ENCODE measurements at places on chromosomes 3 and 15.
A peak's percentile ranks its signal among the peaks of the same experiment; 100 is the strongest.

GRCh38 chr3:87437765-87438164 lies 161.4 kb upstream of the POU1F1 start:
- peak; percentile 41 for DNase-seq

DNA sequence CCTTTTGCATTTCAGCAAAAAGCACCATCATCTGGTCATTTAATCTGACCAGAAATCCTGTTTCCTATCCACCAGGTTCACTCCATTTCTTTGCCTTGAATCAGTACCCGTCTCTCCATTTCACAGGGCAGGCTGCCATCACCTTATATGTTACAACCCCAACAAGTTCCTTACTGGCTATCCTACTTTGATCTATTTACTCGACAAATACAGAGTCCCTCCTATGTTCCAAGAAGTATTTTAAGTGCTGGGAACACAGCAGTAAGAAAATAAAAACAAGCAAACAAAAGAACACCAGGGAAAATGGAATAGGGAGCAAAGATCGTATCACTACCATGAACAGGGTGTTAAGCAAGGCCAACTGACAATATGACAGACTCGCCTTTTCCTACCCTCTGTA lies 295.2 kb upstream of the WNT5A start:
- no peak for DNase-seq

- DNase-seq: peak; percentile 65
Measured at GRCh38 chr3:159928071-159928491, 60.6 kb upstream of the IL12A start.

DNA sequence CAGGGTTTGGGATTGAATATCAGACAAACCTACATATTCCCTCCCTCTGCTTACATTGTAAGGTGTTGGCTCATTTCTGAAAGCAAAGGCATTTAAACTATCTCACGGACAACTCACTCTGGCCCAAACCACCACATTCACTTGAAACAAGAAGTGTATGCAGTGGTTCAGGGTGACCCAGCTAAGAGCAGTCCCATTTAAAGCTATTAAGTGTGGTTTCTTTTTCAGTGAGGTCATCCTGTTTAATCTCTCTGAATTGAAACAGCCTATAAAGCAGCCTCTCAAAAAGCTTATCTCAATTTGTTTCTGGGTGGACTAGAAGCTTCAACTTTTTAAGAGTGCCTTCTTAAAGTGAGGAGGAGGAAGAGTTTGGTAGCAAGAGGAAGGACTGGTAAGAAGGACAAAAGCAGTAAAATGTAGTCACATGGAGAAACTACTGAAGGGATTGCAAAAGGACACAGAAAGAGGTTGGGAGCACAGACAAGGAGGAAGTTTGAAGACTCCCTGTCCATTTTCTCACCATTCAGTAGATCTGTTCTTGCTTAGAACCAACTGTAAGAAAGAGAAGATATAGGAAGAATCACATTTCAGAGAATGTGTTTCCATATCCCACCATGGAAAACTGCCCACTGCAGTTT lies 151.6 kb downstream of the TMCO5A start:
- DNase-seq: no peak

DNA sequence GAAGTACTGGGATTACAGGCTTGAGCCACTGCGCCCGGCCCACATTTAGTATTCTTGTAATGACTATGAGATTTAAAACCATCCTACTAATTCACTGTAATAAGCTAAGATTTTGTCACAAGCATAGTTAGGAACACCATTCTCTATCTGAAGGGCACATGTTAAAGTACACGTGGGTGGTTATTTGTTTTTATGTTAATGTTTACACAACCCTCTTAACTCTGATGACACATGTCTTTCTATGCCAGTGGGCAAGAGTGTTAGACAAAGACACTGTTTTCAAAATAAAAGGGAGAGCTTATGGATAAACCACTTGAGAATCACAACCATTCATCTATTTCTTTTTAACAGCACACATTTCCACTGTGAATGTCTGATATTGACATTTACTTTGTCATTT lies 537.6 kb upstream of the IL12A start:
- no peak for DNase-seq

DNA sequence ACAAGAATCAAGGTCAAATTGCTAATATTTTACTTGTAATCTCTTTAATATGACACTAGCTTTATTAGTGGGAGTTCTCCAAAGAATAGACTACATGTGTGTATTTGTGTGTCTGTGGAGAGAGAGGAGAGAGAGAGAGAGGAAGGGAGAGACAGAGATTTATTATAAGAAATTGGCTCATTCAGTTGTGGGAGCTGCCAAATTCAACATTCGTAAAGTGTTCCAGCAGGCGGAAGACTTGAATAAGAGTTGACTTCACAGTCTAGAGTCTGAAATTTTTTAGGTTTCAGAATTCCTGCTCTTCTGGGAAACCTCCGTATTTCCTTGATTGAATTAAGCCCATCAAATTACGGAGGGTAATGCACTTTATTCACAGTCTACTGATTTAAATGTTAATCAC lies 4.7 kb upstream of the CLDN1 start:
- DNase-seq: no peak

DNA sequence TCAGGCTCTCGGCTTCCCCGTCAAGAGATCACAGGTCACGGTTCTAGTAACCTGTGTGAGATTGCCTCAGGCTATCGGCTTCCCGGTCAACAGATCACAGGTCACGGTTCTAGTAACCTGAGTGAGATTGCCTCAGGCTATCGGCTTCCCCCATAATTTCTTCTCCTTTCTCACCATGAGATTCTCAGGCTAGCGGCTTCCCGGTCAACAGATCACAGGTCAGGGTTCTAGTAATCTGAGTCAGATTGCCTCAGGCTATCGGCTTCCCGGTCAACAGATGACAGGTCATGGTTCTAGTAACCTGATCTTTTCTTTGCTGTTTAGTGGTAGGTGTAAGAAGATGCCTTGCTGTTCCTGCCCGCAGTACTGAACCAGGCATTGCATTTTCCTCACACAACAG lies 418.2 kb upstream of the ZNF717 start:
- peak; percentile 4 for DNase-seq

DNA sequence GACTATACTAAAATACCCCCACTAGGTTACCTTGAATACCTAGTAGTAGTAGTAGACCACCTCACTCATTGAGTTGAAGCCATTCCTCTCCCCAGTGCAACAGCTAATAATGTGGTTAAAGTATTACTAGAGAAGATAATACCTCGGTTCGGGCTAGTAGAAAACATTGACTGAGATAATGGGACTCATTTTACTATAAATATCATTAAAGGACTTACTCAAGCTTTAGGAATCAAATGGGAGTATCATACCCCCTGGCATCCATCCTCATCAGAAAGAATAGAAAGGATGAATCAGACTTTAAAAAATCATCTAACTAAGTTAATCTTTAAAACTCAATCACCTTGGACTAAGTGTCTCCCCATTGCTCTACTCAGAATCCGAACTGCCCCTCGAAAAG lies 49.0 kb upstream of the CACNA2D3 start:
- no peak for DNase-seq

- no peak for DNase-seq
Measured at GRCh38 chr15:90208356-90208755, 7.2 kb downstream of the SEMA4B start.

- DNase-seq: no peak
Measured at GRCh38 chr15:25407950-25408349, 30.9 kb downstream of the UBE3A start.

DNA sequence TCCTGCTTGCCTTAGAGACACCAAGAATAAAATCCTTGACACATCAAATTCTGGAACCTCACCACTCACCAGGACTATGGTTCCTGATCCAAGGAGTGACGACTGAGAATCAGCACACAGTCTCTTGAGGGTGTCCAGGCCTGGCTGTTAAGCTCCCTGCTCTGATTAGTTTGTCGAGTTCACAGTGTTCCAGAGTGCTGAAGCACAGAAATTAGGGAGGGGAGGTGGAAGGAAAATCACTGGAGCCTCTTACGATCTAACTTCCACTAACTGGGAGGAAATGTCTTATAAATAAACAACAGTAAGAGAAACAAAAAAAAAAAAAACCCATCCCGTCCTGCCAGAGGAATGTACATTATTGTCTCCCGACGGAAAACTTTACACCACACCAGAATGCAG lies 330.2 kb downstream of the TIGIT start:
- peak; percentile 58 for DNase-seq

GRCh38 chr3:125332504-125332903 lies 42.6 kb downstream of the ZNF148 start:
- no peak for DNase-seq

DNA sequence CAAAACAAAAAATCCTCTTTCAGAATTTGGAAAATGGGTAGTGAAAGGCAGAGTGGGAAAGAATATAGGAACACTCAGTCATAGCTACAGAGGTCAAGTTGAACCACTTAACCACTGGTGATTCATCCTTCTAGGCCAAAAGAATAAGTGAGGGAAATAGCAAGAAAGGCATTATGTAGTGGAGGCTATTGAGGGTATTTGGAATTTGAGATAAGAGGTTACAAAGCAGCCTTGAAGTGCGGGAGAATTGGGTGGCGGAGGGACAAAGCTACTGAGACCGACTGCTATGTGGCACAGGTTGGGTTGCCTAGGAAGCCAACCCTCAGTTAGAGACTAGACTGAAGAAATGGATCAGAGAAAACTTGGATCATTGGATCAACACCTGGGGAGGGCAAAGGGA lies 109.5 kb downstream of the SYNPR start:
- peak; percentile 51 for DNase-seq

GRCh38 chr3:165641569-165642310 lies 195.5 kb downstream of the BCHE start:
- peak; percentile 44 for DNase-seq

- DNase-seq: peak; percentile 78
Measured at GRCh38 chr15:42056934-42057798, 36.3 kb upstream of the PLA2G4E start.

- DNase-seq: peak; percentile 81
Measured at GRCh38 chr15:41281236-41281635, 50.2 kb downstream of the CHP1 start.

Measured in HT1080 (cell line).